Stimulated activated CD8-positive, alpha-beta memory T cell treated with anti-CD3 and anti-CD28 coated beads, Interleukin-4, amount 100 ng/mL, for 1 hour (primary cell): ENCODE measurements at places on chromosomes 2 and 18.

DNA sequence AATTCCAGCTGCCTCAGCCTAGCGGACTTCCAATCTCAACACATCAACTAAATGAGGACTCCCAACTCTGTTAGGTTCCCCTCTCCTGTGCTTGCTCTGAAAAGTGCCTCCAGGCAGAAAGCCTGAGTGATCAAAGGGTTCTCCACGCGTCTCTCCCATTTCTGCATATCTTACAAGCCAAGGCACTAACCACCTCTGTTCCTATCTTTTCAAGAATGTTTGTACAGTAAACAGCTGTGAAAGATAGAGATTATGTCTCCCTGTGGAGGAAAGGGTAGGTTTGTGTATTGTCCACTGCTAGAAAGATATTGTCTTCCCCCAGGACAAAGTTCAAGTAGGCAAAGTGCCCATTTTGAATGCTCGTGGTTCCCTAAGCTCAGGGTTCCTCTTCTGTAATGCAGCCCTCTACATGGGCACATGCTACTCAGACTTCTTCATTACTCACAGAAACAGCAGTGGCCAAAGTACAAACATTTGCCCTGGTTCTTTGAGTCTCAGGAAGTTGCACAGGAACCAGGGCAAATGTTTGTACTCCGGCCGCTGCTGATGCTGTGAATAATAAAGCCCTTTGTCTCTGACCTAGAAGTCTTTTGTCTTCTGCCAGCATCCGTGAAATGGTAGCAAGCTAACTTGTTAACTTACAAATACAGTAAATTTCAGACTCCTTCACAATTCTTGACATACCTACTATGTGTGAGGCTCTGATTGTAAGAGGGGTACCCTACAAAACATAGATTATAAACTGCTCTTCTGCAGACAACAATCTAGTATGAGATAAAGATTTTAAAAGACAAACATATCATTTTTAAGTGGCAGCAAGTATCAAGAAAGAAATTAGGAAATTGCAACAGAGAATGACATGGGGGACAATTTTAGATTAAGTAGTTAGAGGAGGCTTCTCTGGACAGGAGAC, 44.5 kb downstream of the PKDCC start:
- no peak for DNase-seq

DNA sequence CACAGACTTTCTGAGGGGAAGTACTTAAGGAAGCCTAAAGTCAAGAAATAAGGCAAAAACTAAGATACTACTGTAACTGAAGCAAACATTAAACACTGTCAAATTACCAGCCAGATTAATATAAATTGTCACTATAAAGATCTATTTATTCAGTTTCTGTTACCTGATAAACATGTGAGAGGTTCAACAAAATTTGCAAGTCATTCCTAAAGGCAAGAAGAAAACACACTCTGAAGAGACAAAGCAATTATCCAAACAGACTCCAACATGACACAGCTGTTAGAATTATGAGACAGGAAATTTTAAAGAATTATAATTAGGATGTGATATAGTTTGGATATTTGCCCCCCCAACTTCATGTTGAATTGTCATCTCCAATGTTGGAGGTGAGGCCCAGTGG, 140.4 kb upstream of the COL3A1 start:
- no peak for DNase-seq

DNA sequence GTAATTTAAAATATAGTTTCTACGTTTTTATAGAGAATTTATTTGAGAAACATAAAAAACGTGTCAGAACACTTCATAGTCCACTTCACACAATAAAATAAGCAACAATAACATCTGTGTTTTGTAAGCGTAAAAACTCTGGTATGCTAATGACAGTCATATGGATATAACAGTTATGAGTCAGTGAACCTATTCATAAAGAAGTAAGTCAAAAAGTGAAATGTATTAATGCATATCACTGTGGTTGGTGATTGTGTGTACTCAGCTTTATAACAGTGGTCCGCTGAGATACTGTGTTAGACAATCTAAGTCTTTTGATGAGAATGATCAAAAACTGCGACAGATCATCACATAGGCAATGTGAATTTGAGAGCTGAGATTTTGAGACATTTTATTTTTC, 153.2 kb downstream of the WDR7 start:
- DNase-seq = no peak

GRCh38 chr18:36580266-36580665, 248.5 kb downstream of the TPGS2 start:
- DNase-seq = no peak

DNA sequence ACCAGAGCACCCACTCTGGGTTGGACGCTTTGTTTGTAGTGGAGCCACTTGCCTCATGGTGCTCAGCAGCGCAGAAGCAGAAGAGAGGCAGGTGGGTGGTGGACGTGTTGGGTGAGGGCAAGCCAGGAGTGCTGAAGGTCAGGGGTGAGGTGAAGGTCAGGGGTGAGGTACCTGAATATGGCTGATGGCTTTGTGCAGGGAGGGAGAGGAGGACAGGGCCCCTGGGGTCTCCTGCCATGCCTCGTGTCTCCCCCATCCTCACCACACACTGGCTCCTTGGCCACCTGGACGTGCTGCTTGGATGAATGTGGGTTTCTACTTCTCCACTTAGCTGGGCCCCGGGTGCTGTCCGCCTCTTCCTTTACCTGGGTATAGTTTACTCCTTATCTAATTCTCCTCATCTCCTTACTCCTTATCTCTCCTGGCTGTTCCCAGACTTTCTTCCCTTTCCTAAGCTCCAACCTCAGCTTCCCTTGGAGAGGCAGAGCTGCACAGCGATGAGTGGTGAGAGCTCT, 68.1 kb downstream of the DYSF start:
- DNase-seq = no peak
